NCI-H1048 (cell line): ENCODE measurements at places on chromosomes 2 and 18.

DNA sequence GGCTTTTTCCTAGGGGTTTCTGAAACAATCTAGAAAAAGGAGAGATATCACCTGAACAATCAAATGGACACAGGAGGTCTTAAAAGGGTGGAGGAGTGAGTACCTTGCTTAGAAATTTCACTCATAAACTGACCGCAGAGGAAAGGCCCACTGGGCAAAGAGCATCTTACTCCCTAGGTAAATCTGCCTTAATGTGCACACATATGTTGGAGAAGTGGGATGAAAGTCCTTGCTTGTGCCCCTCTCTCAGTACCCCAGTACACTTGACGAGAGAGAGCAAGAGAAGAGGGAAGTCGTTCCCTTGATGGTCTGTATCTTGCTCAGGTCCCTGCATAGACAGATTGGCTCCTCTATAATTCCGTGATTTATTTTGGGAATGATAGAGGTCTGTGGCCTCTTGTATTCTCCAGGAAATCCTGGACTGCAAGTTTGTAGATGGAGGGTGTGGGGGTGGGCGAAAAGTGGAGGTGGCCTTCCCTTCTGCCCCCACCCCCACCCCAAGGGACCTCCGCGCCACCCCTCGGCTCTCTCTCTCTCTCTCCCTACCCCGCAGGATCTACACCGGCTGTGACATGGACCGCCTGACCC, 6.8 kb downstream of the TBR1 start:
- no peak for DNase-seq

DNA sequence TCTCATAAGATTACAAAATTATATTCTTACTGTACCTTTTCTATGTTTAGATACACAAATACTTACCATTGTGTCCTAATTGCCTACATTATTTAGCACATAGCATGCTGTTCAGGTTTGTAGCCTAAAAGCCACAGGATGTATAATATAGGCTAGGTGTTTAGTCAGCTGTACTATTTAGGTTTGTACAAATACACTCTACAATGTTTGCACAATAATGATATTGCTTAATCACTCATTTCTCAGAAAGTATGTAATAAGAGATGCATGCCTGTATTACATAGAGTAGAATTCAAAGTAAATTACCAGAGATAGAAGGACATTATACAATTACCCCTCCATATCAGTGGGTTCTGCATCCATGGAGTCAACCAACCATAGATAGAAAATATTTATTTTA, 201.1 kb upstream of the COL3A1 start:
- DNase-seq, result no peak

DNA sequence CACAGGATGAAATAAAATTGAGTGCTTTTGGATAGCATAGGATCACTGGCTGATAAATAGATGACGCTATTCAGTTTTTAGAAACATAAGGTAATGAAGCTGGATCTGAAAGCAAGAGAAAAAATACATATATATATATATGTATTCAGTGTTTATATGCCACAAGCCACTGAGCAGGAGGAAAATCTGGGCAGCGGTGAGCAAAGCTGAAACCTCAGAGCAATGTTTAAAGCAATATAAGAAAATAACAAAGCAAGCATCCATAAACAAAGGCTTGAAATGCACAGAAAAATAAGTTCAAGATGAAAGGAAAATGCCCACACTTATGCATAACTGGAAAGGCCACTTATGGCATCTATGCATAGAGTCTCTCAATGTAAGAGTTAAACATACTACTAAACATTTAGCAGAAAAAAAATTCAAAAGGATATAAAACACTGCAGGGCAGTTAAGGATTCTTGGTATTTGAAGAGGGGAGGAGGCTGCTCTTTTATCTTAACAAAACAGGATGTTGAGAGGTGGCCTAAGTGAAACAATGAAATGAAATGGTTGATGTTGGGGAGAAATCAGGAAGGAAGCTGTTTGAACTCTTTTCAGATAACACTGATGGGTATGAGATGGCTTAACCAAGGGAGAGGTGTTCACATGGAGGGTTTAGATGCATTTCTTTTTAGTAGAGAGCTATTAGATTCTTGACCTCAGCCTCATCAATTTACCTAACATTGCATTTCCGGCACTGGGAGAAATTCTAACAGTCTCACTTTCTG, 129.1 kb downstream of the ARHGAP15 start:
- DNase-seq, result no peak

- DNase-seq, result no peak
These were observed 37.7 kb downstream of the SPC25 start for GRCh38 chr2:168852481-168852880.

GRCh38 chr18:79952456-79952995, 1.1 kb upstream of the SLC66A2 start:
- no peak for DNase-seq

DNA sequence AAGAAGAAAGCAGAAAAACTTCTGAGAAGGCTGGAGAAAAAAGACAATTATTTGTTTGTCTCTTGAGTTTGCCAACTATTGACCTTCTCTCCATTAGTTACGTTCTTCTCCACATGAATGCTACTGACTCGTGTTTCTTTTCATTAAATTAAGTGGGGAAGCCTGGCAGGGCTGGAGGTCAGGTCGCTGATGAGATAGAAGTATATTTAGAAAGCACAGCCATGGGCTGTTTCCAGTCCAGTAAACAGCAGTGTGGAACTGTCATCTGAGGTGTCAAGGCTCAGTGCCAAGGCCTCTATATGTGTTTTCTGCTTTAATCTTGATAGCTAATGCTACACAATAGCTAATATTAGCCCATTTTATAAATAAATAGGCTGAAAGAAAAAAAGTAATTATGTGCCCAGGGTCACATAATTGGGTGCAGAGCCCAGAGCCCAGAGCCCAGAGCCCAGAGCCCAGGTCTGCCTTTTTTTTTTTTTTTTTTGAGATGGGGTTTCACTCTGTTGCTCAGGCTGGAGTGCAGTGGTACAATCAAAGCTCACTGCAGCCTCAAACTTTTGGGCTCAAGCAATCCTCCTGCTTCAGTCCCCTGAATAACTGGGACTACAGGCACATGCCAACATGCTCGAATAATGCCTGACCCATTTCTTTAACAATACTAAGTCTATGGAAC, 6.3 kb downstream of the MSGN1 start:
- DNase-seq, result no peak

DNA sequence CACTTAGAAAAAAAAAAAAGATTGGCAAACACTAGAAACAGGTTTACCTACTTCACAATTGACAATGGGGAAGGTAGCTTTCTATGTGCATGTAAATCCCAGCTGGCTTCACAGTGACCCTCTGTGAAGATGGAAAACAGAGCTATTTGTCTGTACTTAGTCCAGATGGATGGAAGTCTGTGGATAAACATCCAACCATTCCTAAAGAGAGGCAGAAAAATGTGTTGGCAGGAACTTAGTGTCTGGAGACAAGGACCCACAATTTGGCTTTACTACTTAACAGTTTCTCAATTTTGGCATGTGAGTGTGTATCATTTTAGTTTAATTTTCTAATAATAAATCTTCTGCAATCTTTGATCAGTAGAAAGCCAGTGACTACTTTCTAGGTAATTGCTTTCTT, 154.4 kb downstream of the RAD51AP2 start:
- no peak for DNase-seq

- DNase-seq, result no peak
These were observed 89.8 kb downstream of the PRPF40A start for GRCh38 chr2:152627351-152627957.

GRCh38 chr2:136376798-136377211, 258.9 kb upstream of the CXCR4 start:
- DNase-seq, result no peak

DNA sequence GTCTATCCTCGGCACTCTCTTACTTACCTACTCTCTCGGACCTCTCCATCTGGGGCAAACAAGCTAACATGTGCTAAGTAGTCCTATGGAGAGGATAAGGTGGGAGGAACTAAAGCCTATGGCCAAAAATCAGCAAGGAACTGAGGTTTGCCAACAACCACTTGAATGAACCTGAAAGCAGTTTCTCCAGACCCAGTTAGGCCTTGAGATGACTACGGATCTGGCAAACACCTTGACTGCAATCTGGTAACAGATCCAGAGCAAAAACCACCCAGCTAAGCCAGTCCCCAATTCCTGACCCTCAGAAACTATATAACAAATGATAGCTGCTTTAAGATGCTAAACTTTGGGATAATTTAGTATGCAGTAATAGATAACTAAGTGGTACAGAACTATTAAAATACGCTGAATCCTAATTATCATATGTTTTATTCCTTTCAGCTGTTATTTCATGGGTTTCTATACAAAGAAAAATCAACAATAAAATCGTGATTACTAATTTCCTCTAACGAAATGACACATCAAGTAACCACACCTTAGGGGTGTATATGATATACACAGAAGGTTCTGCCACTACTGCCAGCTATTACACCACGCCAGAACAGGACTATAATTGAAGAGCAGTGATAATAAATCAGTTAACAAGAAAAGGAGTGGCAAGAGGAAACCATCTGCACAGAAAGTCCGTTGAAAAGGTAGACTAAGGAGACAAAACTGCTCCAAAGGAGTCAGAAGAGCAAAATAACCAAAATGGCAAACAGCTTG, 3.2 kb downstream of the FARSB start:
- DNase-seq, result no peak

DNA sequence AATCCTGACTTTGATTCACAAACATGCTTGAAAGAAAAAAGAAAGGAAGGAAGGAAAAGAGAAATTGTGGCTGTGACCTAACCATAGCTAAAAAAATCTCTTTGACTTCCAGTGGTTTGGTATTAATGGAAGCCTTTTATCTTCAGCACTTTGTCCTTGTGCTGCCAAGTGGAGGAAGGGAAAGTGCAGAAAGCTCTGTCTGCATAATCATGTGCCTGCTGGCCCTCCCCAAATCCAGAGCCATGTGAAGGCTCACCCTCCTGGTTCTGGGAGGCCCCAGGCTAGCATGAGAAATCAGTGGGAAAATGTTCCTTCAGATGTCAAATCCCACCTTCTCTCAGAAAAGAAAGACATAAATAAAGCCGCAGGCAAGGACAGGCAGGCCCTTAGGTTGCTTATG, 48.3 kb upstream of the BMPR2 start:
- DNase-seq, result no peak
